Dermis blood vessel endothelial cell (primary cell): ENCODE measurements at places on chromosomes 16 and 17. TPM values are rescaled to one million over a fixed set of nuclear protein-coding genes. Genes with fewer than 3 reads are reported as not detected.

GRCh38 chr16:78689028-78689427 is 589.6 kb downstream of the WWOX start:
- DNase-seq: no peak

The GPS1 gene
- 84.2 and 112 TPM in 2 replicates for total RNA-seq

DNA sequence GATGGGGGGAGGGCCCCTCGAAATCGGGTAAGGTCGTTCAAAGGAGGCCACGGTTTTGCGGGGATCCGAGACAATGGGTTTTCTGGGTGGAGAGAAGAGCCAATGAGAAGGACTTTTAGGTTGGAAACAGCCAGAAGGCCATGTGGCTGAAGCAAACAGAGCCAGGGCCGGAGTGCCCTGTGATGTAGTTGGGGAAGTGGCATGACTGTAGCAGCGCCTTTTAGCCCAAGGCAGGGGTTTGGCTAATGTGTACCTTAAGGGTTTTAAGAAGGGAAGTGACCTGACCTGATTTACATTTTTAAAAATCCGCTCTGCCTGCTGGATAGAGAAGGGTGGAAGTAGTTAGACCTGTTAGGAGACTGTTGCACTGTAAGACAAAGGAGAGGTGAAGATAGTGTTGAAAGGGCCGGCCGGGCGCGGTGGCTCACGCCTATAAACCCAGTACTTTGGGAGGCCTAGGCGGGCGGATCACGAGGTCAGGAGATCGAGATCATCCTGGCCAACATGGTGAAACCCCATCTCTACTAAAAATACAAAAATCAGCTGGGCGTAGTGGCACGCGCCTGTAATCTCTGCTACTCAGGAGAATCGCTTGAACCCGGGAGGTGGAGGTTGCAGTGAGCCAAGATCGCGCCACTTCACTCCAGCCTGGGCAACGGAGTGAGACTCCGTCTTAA is 1.0 kb downstream of the LYRM1 start:
- peak; percentile 76 for DNase-seq

DNA sequence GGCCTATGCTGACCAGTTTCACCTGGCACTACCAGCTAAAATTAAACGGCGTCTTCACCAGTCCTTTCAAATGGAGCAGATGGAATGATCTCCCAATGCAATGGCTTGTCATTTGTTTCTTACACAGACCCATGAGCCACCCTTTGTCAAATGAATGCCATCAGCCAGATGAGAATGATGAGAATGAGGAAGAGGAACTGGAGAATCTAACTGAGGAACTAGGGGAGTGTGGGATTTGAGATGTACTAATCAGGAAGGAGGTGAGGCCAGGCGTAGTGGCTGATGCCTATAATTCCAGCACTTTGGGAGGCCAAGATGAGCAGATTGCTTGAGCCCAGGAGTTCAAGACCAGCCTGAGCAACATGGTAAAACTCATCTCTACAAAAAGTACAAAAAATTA is 116.4 kb downstream of the HS3ST3A1 start:
- DNase-seq: no peak

The CCT6B gene
- 0.28 and 1.4 TPM in 2 replicates for total RNA-seq

DNA sequence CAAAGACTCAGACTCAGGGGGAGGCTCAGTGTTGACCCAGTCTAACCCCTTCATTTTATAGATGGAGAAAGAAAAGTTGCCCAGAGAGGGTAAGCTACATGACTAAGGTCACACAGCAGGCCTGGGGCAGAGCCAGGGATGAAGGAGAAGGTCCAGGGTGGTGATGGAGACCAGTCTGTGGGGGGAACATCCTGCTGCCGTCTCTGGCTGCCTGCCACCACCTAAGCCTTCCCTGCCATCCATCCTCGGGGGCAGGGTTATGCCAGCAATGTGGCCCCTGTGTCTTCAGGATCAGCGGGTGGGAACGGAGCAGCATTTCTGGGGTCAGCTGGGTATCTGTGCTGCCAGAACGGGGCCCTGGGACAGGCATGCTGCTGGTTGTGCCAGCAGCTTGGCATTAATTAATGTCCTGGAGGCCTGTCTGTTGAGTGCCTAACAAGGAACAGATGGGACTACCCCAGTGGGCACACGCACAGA is 5.5 kb downstream of the DOK4 start:
- DNase-seq: no peak

The CSF3 gene
- 0.17 and 2.4 TPM in 2 replicates for total RNA-seq

The P2RX1 gene
- total RNA-seq: not detected in 2 replicates
